ENCODE measurements at places on chromosomes 6 and 20.

DNA sequence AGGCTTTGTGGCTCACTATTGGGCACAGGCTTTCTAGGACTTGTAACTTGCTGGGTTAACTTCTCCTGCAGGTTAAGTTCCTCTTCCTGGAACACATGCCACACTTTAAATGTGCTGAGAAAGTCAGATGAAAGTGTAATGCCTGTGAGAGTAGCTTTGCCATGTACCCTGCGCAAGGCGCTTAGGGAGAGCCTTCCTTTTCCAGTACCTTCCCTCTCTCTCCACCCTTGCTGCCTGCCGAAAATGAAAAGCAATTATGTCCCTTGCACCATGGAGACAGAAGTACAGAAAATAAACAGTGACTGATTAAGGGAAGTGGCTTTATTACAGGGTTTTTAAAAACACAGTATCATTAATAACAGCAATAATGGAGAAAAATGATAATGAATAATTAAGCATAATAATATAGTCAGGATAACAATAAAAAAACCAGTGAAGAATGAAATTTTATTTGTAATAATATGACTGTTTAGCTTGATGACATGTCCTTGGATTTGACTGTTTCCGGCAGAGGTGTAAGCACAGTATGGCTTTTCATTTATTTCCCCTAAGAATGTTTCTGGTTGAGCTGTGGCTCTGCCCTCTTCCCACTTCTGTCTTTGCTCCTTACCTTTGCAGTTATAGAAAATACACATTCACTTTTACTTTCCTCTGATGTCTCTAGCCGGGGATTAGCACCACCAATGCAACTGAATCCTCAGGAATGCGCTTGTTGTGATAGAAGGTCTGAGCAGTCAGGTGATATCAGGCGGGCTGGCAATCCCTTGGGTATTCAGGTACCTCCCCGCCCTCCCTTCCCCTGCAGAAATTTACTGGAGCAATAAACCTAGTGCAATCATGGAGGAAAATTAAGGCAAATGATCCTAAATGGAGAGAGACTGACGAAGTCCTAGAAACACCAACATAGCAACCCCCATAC lies 472.3 kb upstream of the CITED2 start:
- no peak overlapping the region for H3K4me3 ChIP-seq
- H3K27ac ChIP-seq: no peak overlapping the region
- no peak for DNase-seq
- H3K4me1 ChIP-seq: no peaks in the 10 kb centered on the region

DNA sequence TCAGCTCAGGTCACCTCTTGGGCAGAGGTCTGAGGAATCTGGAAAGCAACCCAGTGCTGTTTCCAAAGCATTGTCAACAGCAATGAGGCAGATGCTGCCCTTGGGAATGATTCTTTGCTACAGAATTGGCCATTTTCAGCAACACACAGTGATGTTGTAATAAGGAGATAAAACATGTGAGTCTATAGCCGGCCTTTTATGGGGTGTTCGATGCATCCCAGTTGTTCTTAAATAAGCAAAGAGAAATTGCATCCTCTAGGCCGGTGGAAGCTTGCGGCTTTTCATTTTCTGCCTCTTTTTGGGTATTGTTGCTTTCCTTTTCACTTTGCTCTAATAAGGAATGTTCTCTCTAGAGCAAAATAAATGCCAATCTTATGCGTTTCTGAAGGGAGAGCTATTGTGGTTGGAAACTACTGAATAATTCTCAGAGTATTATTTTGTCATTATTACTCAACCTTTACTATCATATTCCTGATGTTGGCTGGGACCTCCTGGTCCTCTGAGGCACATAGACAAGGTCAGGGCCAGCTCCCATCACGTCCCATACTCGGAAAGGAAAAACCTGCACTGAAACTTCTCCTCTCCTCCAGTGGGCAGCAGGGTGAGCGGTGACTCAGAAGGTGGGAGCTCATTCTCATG lies 214.2 kb downstream of the CDH26 start:
- no peaks in the 10 kb centered on the region for H3K27me3 ChIP-seq
- DNase-seq: no peak
- H3K4me3 ChIP-seq: no peak overlapping the region
- H3K27ac ChIP-seq: no peak overlapping the region

DNA sequence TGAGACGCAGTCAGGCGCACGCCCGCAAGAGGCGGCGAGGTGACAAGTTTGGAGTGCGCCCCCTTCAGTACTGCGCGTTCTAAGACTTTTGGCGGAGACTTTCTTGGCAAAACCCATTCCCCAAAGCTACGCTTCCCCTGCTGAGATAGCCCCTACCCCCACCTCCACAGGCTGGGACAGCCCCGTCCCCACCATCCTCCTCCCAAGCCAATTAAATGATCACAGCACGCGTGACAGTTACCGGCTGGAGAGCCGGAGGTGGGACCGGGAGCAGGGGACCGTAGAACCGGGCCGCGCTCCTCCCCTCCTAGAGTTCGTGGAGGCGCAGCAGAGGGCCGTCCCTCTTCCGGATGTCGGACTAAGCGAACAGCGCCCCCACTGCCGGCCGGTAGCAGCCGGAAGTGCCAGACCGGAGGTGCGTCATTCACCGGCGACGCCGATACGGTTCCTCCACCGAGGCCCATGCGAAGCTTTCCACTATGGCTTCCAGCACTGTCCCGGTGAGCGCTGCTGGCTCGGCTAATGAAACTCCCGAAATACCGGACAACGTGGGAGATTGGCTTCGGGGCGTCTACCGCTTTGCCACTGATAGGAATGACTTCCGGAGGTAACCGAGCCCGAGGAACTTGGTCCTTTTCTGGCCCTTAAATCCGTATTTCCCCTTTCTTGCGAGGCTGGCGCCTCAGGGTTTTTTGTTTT lies at the start of gene TOMM6:
TSS of gene TOMM6 (plus strand) at position 476 of the 699 bp plus-strand sequence. CDS start at position 480, 4 bp downstream.
- peak within 1 kb of the TSS; percentile 90 for H3K27ac ChIP-seq
- peaks cover 16% of the 10 kb centered on the region for H3K4me1 ChIP-seq
- DNase-seq: peak; percentile 94
- no peaks in the 10 kb centered on the region for H3K27me3 ChIP-seq
- H3K4me3 ChIP-seq: peak within 1 kb of the TSS; percentile 100

- H3K4me3 ChIP-seq: no peak overlapping the region
- no peaks in the 10 kb centered on the region for H3K36me3 ChIP-seq
- no peaks in the 10 kb centered on the region for H3K4me1 ChIP-seq
- H3K27me3 ChIP-seq: no peaks in the 10 kb centered on the region
- no peak overlapping the region for H3K27ac ChIP-seq
- DNase-seq: no peak
These were observed 190.0 kb downstream of the C6orf118 start for GRCh38 chr6:165119231-165120020.

GRCh38 chr6:66179361-66179760 lies 472.3 kb upstream of the EYS start:
- no peak overlapping the region for H3K4me3 ChIP-seq
- H3K36me3 ChIP-seq: no peaks in the 10 kb centered on the region
- DNase-seq: no peak
- no peaks in the 10 kb centered on the region for H3K4me1 ChIP-seq
- H3K27ac ChIP-seq: no peak overlapping the region

GRCh38 chr20:4555188-4555890 lies 166.4 kb upstream of the PRND start:
- H3K27me3 ChIP-seq: peaks cover 12% of the 10 kb centered on the region
- no peak overlapping the region for H3K27ac ChIP-seq
- no peak for DNase-seq
- no peaks in the 10 kb centered on the region for H3K36me3 ChIP-seq

GRCh38 chr6:2790588-2791449 lies 25.6 kb downstream of the WRNIP1 start:
- peak; percentile 54 for DNase-seq
- H3K4me1 ChIP-seq: peaks cover 26% of the 10 kb centered on the region
- no peak overlapping the region for H3K27ac ChIP-seq
- H3K36me3 ChIP-seq: no peaks in the 10 kb centered on the region
- H3K27me3 ChIP-seq: no peaks in the 10 kb centered on the region
- no peak overlapping the region for H3K4me3 ChIP-seq

- no peaks in the 10 kb centered on the region for H3K4me1 ChIP-seq
- DNase-seq: no peak
- no peak overlapping the region for H3K4me3 ChIP-seq
- H3K27ac ChIP-seq: no peak overlapping the region
- no peaks in the 10 kb centered on the region for H3K27me3 ChIP-seq
These were observed 73.5 kb downstream of the EFHC1 start for GRCh38 chr6:52493669-52494068.

DNA sequence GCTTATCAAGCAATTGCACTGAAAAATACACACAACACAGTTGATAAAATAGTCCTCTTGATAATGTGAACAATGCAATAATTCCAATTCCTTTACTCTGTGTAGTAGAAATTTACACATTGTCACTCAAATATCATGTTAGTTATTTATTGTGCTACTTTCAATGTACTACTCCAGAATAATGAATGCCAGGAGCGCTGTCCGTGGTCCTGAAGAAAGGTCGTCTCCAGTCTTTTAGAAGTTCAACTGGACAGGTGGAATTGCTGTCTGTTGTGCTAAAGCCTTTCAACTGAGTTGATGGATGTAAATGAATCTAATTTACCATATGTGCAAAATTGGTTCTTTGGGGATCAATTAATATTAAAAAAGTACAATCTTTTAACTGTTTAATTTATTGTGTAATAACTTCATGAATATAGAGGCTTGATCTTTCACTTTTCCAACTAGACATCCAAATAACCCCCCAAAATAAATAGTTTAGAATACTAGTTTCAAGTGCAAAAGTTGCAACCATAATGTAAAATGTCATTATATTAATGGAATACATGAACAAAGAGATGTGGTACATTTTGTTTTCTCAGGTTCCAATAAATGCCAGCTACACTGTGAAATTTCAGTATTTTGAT lies 3.2 kb downstream of the GRIK2 start:
- no peak overlapping the region for H3K27ac ChIP-seq
- DNase-seq: peak; percentile 2
- H3K4me1 ChIP-seq: no peaks in the 10 kb centered on the region
- H3K27me3 ChIP-seq: peaks cover 8% of the 10 kb centered on the region
- H3K4me3 ChIP-seq: no peak overlapping the region

GRCh38 chr20:15257569-15257870 lies 920.1 kb upstream of the FLRT3 start:
- H3K27ac ChIP-seq: no peak overlapping the region
- H3K4me3 ChIP-seq: no peak overlapping the region
- no peak for DNase-seq
- H3K27me3 ChIP-seq: no peaks in the 10 kb centered on the region
- no peaks in the 10 kb centered on the region for H3K4me1 ChIP-seq

DNA sequence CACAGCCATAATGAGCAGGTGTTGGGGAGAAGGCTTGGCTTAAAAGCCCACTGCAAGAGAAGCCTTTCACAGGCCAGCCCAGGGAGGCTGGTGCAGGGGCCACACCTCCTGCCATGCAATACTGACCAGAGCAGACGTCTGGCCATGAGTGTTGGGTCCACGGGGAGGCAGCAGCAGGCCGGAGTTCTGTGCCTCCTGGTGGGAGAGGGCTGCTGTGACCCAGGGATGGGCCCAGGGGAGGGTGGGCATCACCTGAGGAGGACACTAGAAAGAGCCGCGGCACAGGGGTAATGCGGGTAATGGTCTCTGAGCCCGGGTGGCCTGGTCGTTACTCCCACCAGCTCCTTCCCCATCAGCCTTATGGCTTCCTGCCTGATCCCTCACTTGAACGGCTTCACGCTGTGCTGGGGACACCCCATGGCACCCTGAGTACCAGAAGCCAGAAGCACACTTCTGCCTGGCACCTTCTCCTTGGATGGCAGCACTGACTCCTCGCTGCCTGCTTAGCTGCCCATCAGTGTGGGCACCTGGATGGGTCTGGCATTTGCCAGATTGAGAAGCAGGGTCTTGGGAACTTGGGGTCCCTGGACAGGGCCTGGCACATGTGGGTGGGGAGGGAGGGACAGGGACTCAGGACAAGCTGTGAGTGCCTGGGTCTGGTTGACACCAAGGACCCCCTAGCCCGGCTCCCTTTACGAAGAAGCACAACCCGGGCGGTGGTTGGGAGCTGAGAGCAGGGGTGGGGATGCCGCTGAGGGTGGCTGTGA lies 108.8 kb downstream of the ASXL1 start:
- H3K4me1 ChIP-seq: no peaks in the 10 kb centered on the region
- no peak overlapping the region for H3K4me3 ChIP-seq
- no peak overlapping the region for H3K27ac ChIP-seq
- H3K27me3 ChIP-seq: no peaks in the 10 kb centered on the region
- no peaks in the 10 kb centered on the region for H3K36me3 ChIP-seq

GRCh38 chr6:163640641-163641040 lies 226.1 kb downstream of the QKI start:
- H3K27me3 ChIP-seq: no peaks in the 10 kb centered on the region
- no peak for DNase-seq
- no peak overlapping the region for H3K27ac ChIP-seq
- no peaks in the 10 kb centered on the region for H3K36me3 ChIP-seq
- H3K4me1 ChIP-seq: no peaks in the 10 kb centered on the region

DNA sequence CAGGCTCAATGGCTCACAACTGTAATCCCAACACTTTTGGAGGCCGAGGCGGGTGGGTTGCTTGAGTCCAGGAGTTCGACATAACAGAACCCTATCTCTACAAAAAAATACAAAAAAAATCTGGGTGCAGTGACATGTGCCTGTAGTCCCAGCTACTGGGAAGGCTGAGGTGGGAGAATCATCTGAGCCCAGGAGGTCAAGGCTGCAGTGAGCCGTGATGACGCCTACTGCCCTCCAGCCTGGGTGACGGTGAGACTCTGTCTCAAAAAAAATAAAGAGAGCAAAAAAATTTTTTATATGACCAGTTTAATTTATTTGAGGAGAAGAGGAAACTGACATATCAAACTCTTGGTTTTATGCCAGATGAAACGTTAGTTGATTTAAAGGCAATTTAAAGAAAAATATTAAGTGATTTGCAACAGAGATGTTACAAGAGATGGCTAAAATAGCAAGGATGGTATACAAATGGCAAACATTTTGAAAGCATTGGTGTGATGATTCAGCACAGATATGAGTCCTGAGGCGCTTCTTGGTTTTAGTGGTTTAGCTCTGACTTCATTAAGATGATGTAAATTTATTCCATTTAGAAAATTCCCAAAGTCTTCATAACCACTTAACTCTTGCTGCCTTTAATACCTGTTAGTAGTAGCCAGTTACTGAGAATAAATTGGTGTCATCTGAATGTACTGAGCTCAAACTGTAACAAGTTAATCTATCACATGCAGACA lies 17.7 kb downstream of the GTF2H5 start:
- H3K27ac ChIP-seq: no peak overlapping the region
- no peaks in the 10 kb centered on the region for H3K36me3 ChIP-seq
- peaks cover 5% of the 10 kb centered on the region for H3K4me1 ChIP-seq
- no peak for DNase-seq
- H3K27me3 ChIP-seq: no peaks in the 10 kb centered on the region
- H3K4me3 ChIP-seq: no peak overlapping the region

- H3K4me1 ChIP-seq: no peaks in the 10 kb centered on the region
- H3K36me3 ChIP-seq: peaks cover 47% of the 10 kb centered on the region
- no peak overlapping the region for H3K4me3 ChIP-seq
- no peak overlapping the region for H3K27ac ChIP-seq
- no peak for DNase-seq
These were observed 55.6 kb downstream of the EZR start for GRCh38 chr6:158763434-158764182.

GRCh38 chr6:76771059-76771634 lies 692.1 kb downstream of the HTR1B start:
- no peaks in the 10 kb centered on the region for H3K36me3 ChIP-seq
- H3K4me1 ChIP-seq: no peaks in the 10 kb centered on the region
- no peak for DNase-seq
- no peaks in the 10 kb centered on the region for H3K27me3 ChIP-seq
- no peak overlapping the region for H3K4me3 ChIP-seq

All from CD4-positive, alpha-beta memory T cell (primary cell).